ENCODE measurements at places on chromosomes 13 and 19.

- DNase-seq: no peak
Measured at GRCh38 chr13:40806241-40806640, 16.8 kb downstream of the SLC25A15 start.

DNA sequence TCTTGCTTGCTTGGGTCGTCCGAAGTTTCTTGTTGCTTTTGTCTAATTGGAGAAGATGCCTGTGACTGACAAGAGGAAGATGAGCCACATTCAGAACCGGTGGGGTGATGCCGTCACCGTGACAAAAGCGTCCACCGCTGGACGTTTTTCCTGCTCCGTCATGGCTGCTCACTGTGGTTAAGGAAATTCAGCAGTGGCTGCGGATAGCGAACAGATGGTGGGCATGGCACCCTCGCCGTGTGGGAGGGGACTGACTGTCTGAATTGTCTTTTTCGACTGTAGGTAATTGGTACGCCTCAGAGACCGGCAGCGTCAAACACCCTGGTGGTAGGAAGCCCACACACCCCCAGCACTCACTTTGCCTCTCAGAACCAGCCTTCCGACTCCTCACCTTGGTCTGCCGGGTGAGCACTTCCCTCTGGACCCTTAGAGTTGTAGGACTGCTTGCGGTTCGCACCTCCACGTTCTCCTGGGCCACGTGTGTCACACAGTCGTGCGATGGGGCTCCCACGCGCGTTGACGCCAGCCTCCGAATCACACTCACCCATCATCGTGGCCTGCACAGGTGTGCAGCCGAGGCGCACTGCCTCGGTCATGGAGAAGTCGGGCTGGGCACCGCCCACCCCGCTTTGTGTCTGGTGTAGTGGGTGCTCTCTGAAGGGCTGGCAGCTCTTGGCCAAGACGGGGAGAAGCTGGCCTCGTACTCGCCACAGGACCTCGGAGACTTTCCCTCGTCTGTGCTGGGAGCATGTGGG lies 26.5 kb downstream of the ATP4B start:
- no peak for DNase-seq

DNA sequence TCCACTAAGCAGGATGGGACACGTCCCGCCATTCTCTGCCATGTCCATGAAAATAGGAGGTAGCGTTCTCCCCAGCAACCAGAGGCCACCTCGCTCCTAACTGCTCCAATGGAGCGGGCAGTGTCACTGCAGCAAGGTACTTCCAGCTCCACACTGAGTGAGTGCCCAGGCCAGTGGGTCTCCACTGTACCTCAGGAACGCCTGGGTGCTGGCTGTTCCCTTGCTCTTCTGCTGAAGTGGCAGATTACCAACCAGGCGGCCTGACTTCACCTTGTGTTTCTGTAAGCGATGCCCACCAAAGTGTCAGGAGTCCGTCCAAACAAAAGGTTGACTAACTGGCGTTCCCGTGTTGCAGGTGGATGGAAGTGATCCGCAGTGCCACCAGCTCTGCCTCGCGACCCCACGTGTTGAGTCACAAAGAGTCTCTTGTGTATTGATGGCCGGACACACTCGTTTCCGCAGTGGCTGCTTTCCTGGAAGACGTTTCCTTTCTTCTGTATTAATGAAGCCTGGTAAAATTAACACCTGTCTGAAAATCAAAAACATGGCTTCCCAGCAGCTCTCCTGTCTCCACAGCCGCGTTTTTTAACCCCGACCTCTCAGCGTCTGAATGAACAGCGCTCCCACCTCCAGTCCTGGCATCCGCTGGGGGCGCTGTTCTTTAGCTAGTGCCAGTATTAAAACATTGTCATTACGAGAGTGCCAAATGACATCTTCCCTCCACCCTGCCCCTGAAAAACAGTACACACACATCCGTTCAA lies 128.8 kb downstream of the STK24 start:
- peak; percentile 93 for DNase-seq

DNA sequence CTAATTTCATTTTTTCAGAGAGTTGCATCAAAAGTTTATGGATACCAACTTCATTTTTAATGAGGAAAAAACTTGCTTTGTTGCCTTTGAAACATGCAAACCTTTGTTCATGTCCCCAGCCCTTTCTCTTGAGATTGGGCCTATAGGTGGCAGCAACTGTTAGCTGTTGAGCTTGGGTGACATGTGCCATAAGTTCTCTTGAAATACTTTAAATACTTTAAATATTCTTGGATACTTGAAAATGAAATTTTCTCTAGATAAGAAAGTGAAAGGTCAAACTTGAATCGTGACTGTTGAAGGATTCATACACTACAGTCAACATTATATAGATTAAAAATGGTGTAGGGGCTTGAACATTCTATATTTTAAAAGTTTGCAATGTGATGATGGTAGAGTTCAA lies 294.9 kb downstream of the NDFIP2 start:
- DNase-seq: peak; percentile 17

GRCh38 chr13:26811581-26811980 lies 51.0 kb upstream of the GPR12 start:
- DNase-seq: no peak

DNA sequence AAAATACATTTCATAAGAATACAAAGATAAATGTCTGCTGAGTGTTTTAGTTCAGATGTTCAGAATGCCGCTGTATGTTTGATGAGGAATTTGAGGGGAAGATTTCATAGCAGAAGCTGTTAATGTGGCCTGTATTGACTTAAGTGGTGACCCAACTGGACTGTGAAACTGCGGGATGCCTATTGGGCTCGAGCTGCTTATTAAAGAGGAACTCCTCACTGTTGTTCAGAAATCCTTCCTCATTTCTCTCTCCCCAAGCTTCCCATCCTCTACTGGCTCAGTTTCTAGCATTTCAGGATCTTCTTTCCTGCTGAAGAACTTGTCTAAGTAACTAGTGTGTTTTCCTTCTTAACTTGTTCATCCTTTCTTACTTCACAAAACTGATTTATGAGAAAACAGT lies 20.4 kb downstream of the DGKH start:
- no peak for DNase-seq

GRCh38 chr19:21568816-21569493 lies 63.6 kb downstream of the ZNF429 start:
- peak; percentile 78 for DNase-seq

GRCh38 chr13:29597706-29598105 lies 2.2 kb upstream of the SLC7A1 start:
- DNase-seq: no peak

DNA sequence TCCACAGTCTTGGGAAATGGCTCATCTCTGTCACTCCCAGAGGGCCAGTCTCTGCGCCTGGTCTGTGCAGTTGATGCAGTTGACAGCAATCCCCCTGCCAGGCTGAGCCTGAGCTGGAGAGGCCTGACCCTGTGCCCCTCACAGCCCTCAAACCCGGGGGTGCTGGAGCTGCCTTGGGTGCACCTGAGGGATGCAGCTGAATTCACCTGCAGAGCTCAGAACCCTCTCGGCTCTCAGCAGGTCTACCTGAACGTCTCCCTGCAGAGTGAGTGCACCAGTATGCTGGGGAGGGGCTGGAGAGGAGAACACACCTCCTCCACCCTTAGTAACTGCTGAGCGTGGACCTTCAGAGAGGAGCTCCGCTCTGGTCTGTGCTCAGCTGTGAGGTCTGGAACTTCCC lies 2.3 kb downstream of the SIGLEC9 start:
- no peak for DNase-seq

DNA sequence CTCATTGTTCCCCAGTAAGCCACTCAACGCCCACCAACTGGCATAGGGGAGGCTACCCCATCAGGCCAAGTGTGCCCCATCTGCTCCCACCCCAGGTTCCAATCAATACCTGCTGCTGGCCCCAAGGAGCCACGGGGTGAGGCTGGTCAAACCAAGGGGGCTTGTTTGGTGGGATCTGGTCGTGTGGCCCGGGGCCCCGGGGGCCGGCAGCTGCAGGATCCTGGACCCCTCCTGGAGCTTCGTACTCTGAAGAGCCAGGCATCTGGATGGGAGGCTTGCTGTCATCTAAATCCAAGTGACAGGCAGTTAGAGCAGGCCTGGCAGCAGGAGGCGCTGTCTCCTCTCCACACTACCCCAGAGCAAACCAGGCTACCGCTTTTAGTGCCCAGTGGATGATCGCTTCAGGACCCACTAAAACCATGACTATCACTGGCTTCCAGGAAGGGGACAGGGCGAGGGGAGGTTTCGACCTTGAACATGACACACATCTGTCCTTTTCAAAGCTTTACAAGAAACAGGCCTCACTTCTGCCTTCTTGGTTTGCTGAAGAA lies 14.2 kb downstream of the CHERP start:
- no peak for DNase-seq

DNA sequence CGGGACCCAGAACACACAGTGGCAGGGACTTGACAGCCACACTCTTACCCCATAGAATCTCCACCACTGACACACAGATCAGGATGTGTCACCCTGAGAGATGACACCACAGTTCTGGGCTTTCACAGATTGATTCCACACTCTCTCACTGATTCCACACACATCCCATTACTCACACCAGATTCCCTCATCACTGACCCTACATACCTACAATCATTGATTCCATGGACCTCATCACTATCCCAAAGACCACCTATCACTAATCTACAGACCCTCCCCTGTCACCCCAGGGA lies 57.6 kb upstream of the ZNF527 start:
- DNase-seq: no peak

- DNase-seq: no peak
Measured at GRCh38 chr19:1925544-1925943, 15.4 kb upstream of the CSNK1G2 start.
